ENCODE measurements at places on chromosomes 16 and 17.

- DNase-seq = no peak
These were observed 7.5 kb upstream of the ARMC5 start for GRCh38 chr16:31451681-31452351.

DNA sequence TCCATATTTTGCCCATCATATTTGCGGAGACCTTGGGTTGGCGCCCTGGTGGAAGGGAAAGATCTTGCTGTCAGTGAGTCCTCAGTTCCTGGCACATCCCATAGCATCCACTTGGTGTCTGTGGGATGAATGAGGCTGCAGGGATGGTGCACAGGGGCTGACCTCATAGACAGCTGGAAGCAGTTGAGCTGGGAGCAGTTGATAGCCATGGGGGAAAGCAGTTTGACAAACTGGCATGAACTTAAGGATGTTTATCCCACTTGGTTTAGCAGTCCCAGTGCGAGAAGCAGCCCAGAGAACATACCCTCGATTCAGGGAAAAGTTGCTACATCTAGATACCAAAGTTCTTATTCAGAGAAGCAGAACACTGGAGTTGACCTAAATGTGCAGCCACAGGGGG lies 80.7 kb downstream of the SNX29 start:
- DNase-seq = no peak

GRCh38 chr17:77893144-77894044 lies 65.1 kb upstream of the TNRC6C start:
- no peak for DNase-seq

GRCh38 chr16:86219655-86220445 lies 290.5 kb upstream of the FOXF1 start:
- no peak for DNase-seq

DNA sequence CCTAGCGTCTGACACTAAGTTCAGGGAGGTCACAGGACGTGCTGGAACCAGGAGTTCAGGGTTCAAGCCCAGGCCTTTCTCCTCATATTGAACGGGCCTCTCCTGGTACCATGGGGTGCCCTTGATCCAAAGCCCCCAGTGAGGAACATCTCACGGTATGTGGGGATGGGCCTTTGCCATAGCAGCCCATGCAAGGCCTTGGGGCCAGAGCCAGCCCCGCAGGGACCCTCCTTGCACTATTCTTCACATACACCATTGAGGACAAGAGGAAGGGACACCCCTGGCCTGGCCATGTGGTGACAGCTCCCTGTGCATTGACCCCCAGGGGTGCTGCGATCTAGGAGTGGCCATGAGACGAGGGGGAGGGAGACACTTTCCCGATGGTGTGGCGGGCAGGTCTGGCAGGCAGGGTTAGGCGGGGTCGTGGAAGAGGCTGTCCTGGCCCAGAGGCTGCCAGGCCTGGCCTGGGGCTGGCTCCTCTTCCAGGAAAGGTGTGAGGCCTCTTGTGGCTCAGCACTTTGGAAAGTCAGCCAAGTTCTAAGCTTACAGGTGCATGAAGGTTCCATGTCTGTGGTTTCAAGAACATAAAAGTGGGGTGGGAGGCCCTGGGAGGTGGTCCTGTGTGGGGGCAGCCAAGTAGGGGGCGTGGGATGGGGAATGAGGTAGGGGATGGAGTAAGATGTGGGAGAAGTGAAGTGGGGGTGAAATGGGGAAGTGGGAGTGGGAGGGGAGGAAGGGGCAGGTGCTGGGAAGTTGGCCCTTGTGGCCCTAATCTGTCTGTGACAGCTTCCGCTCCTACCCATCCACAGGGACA lies 88.7 kb upstream of the CBX4 start:
- no peak for DNase-seq

DNA sequence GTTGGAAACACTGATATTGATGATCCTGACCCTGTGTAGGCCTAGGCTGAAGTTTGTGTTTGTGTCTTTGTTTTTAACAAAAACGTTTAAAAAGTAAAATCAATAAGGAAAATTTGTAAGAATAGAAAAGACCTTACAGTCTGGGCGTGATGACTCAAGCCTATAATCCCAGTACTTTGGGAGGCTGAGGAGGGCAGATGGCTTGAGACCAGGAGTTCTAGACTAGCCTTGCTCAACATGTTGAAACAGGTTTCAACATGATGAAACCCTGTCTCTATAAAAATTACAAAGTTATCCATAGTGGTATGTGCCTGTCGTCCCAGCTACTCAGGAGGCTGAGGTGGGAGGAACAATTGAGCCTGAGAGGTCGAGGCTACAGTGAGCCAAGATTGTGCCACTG lies 18.3 kb upstream of the TOM1L1 start:
- DNase-seq = no peak

DNA sequence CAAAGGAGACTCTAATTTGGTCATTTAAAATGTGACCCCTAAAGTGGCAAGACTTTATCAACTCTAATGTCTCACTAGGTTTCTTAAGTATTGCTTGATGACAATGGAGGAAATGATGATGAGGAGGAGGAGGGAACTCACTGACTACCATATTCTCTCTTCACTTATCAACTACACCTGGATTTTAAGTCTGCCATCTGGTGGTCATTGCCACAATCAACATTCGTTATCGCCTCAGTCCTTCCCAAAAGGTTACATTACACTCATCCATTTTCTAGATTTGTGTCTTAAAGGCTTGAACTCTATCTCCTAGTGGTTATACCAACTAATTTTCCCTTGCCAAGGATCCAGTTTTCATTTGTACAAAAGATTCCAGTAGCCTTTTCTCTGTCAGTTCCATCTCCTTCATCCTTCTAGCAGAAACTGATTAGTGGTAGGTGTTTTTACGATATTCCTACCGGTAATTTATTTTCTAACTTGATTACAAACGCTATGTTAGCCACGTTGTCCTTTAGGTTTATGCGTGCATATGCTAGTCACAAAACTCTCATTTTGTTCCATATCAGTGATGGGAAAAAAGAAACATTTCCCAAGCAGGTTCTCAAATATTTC lies 114.6 kb upstream of the NOG start:
- no peak for DNase-seq

All from activated naive CD8-positive, alpha-beta T cell treated with anti-CD3 and anti-CD28 coated beads, Interleukin-2, amount 50 U/mL, for 16 hours (primary cell).